CD4-positive, alpha-beta T cell treated with Interleukin-4 for 4 hours (primary cell): ENCODE measurements at places on chromosomes 13 and 19.

- no peak for DNase-seq
Observed at GRCh38 chr13:98372876-98373275, 195.8 kb upstream of the RNF113B start.

GRCh38 chr19:29983568-29983967 lies 41.5 kb downstream of the URI1 start:
- no peak for DNase-seq

DNA sequence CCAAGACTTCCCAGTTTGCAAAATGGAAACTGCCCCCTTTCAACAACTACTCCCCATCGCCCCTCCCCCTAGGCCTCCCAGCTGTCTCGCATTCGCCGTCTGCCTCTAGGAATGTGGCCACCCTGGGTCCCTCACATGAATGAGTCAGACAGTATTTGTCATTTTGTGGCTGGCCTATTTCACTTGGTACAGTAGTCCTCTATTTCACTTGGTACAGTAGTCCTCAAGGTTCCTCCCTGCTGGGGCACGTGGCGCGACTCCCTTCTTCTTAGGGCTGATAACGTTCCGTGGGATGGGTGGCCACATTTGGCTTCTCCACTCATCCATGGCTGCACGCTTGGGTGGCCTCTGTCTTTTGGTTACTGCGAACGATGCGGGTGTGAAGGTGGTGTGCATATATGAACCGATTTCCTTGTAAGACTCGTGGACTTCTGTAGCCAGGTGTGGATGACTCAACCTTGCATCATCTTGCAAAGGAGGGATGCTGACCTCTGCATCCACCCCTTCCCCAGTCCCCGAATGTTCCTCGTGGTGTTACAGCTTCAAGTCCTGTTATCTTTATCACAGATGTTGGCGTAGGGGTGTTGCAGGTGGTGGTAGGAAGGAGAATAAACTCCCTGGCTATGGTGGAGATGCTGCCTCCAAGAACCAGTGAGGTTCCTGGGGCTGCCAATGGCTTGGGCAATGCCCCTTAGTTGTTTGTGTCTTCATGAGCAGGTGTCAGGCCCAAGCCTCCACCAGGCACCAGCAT lies 112.1 kb upstream of the SOX1 start:
- no peak for DNase-seq

DNA sequence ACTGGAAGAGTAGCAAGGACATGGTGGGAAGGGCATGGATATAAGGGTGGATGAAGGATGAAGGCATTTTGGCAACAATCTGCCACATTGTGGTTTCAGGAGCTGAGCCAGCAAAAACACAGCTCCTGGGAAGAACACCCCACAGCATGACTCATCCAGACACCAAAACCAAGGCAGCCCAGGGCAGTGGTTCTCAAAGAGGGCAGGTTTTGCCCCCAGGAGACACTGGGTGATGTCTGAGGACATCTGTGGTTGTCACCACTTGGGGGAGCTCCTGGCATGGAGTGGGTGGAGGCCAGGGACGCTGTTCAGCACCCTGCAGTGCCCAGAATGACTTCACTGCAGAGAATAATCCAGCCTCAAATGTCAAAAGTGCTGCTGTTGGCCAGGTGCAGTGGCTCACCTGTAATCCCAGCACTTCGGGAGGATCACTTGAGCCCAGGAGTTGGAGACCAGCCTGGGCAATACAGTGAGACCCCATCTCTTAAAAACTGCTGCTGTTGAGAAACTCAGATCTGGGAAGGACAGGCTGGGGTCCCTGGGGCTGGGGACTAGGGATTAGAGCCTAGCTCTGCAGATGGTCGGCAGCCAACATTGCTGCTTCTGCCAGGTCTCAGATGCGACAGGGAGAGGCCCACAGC lies 16.1 kb downstream of the ZFR2 start:
- peak; percentile 36 for DNase-seq

- no peak for DNase-seq
Observed at GRCh38 chr19:14395710-14396336, 14.6 kb downstream of the ADGRE5 start.

DNA sequence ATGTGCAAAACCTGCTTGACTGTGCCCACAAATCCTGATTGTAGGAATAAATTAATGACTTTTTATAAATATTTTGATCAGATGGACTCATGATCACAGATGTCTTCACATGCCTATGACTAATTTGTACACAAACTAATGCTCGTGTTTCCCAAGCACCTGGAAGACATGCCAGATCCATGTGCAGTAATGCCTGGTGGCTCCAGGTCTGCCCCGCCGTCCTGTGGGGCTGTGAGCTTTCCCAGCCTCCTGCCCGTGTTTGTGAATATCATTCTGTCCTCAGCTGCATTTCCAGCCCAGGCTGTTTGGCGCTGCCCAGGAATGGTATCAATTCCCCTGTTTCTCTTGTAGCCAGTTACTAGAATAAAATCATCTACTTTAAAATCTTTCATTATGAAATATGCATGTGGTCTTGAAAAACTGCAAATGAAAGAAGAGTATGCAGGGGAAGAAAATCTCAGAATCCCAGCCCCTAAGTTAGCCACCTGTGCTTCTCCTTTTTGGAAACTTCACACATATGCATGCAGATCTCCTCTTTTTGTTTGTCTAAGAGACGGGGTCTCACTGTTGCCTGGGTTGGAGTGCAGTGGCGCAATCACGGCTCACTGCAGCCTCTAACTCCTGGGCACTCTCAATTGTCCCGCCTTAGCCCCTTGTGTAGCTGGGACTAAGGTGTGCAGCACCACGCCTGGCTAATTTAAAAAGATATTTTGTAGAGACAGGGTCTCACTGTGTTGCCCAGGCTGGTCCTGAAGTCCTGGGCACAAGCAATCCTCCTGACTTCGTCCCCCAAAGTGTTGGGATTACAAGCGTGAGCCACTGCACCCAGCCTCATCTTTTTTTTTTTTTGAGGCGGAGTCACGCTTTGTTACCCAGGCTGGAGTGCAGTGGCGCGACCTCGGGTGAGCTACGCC lies 6.2 kb downstream of the RPL28 start:
- no peak for DNase-seq

DNA sequence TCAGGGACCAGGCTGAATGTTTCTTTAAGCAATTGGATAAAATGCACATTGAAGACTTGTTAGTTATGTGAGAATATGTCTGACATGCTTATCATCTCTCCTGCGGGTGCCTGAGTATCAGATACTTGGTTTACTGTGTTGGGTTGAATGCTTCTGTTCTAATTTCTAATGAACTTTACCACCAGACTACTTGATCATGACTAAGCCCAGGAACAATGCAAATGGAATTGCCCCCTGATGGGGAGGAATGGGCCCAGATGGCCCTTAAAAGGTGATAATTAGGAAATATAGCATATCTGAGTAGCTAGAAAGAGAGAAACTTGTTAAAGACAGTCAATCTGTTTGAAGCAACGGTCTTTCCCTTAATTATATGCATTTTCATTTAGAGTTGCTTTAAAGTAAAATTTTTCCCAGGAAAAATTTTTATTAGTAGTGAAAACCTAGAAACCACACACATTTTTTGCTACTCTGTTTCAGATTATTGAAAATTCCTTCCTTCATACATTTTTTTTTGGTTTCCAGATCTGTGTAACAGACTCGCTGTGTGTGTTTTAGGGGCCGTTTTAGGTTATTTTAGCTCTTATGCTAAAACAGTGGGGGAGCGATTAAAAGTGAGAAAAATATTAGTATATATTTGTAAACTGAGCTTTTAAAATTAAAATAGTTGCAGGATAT lies 186.6 kb downstream of the TM9SF2 start:
- DNase-seq = no peak

DNA sequence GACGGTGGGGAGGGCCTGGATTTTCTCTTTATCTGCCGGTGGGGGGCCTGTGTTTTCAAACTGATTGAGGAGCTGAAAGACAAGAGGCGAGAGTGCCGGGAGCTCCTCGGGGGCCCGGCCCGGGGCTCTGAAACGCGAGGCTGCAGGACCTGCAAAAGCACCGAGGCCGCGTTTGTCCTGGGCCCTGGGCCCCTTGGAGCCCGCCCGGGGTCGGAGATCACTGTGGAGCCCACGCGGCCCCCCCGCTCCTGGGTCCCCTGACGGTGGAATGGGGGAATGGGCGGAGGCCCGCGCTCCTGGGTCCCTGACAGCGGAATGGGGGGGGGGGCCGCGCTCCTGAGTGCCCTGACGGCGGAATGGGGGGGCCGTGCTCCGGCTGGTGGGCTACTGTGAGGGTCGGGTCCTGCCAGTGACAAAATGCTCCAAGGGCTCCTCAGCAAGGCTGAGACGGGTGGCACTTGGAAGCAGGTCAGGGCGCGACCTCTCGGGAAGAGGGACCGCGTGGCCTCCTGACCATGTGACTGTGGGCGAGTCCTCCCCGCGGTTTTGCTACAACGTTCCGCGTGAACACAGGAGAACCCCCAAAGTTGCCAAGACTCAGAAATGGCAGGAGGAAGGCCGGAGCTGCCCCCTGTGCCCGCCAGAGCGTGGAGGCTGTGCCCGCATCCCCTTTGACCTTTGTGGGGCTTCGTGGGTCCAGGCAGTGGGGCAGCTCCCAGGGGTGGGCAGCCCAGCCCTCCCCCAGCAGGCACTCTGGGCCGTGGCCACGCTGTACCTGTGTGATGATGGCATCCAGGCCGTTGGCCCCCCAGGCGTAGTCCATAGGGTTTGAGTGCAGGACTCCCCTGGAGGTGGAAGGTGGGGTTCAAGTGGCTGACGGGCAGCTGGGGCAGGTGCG lies 9.5 kb downstream of the FGF22 start:
- no peak for DNase-seq

- no peak for DNase-seq
Observed at GRCh38 chr19:34225659-34226015, 28.7 kb upstream of the GARRE1 start.

DNA sequence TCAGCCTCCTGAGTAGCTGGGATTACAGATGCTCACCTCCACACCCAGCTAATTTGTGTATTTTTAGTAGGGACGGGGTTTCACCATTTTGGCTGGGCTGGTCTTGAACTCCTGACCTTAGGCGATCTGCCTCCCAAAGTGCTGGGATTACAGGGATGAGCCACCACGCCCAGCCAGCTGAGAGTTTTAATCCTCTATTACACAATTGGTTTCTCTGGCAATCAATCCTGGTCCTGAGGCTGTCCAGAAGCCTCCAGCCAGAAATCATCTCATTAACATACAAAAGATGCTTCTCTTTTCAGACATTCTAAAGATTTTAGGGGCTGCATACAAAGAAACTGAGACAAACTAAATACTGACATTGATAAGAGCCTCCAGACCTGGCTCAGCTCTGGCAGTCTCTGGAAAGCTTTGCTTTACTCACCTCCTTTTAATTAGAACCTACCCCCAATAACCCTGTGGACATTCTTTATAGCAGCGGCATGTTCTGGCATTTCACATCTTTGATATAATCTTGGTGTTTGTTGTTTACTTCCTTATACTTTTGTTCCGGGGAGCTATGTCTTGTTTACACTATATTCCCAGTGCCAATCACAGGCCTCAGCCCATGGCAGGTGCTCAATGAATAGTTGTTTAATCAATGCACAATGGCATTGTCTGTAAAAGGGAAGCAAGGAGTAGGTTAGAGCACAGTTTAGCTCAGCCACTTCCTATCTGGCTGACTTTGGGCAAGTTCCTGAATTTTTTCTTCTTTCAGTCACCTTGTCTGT lies 4.1 kb upstream of the ZNF724 start:
- no peak for DNase-seq

DNA sequence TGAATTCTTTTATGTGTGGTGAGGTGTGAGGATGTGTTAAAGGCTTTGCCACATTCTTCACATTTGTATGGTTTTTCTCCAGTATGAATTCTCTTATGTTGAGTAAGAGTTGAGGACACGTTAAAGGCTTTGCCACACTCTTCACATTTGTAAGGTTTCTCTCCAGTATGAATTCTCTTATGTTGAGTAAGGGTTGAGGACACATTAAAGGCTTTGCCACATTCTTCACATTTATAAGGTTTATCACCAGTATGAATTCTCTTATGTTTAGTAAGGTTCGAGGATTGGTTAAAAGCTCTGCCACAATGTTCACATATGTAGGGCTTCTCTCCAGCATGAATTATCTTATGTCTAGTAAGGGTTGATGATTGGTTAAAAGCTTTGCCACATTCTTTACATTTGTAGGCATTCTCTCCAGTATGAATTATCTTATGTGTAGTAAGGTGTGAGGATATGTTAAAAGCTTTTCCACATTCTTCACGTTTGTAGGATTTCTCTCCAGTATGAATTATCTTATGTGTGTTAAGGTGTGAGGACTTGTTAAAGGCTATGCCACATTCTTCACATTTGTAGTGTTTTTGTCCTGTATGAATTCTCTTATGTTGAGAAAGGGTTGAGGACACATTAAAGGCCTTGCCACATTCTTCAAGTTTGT lies 27.1 kb downstream of the ZNF724 start:
- no peak for DNase-seq

- DNase-seq = no peak
Observed at GRCh38 chr19:782185-782877, 14.9 kb upstream of the PTBP1 start.

- DNase-seq = no peak
Observed at GRCh38 chr19:27962264-27962663, 1250.7 kb downstream of the UQCRFS1 start.

DNA sequence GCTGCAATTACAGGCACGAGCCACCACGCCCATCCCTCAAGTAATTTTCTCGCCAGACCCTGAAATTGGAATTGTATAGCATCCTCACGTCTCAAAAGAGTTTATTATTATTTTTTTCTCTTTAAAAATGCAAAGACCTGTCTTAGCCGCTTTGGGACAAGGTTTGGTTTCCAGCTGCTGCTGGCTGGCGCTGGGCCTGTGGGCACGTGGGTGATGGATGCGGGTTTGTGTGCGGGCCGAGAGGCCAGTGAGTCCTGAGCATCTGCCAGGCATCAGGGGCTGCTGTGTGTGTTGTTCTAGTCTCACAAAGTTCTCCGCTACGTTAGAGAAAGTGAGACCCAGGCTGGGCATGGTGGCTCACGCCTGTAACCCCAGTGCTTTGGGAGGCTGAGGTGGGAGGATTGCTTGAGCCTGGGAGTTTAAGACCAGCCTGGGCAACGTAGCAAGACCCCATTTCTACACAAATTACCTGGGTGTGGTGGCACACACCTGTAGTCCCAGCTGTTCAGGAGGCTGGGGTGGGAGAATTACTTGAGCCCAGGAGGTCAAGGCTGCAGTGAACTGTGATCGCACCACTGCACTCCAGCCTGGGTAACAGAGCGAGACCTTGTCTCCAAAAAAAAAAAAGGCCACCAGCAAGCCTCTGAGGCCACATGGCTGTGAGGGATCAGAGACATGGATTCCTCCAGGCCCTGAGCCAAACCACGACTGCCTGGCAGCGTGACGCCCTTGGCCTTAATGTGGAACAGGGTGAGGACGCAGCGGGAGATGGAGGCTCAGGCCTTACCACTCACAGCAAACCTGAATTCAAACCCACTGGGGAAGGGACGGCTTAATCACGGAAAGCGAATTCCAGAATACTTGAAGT lies 4.7 kb upstream of the TMPRSS9 start:
- DNase-seq = no peak

GRCh38 chr13:94286581-94286980 lies 192.9 kb downstream of the DCT start:
- DNase-seq = no peak

- DNase-seq = no peak
Observed at GRCh38 chr13:42066542-42066941, 18.1 kb downstream of the DGKH start.

DNA sequence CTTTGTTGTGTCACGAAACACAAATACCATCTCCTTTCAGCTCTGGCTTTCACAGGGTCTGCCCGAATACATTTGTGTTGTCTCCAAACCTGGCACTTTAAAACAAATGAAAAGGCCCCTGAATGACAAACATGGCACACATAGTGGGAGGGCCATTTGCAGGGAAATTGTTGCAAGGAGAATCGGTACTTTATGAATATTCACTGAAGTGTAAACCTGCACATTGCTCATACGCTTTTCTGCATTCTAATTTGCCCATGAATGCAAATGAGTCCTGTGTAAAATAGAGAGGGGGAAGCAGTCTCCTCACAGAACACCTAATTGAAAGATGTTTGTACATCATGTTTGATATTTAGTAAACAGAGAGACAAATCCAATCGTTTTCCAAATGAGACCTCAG lies 82.7 kb upstream of the PCDH8 start:
- no peak for DNase-seq
